ENCODE measurements at places on chromosomes 1 and 21. TPM values are rescaled to one million over a fixed set of nuclear protein-coding genes. Genes with fewer than 3 reads are reported as not detected.

FABP3 gene
- total RNA-seq: not detected

NR1I3 gene
- not detected for total RNA-seq

TIAM1 gene
- total RNA-seq: 63.0 TPM

CNR2 gene
- 0.29 TPM for total RNA-seq

MMP23B gene
- 4.2 TPM for total RNA-seq

THEM5 gene
- not detected for total RNA-seq
